ENCODE measurements at places on chromosomes 5 and 9.

DNA sequence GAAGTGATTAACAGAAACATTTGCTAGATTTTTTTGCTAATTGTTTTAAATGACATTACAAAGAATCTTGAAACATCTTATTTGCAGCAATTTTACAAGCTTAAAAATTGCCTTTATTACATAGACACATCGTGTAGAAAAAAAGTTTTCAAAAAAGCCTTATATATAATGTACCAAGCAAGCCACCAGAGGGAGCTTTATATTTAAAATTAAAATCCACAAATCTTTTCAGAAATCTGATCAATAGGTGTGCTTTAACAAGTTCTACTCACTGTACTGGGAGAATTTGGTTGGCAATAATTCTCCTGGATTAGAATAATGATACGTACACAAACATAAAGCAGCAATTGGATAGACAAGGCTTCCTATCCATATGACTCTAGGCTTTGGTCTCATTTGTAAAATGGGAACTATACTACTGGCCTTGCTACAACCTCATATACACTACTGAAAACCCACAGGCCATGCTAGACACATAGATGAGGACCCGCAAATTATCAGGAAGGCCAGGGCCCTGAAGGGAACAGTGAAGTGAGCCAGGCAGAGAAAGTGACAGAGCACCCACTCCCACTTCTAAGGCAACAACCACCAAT, 4.8 kb downstream of the PSMB7 start:
- no peak for DNase-seq

- no peak for DNase-seq
Observed at GRCh38 chr5:111353035-111353434, 128.9 kb downstream of the CAMK4 start.

DNA sequence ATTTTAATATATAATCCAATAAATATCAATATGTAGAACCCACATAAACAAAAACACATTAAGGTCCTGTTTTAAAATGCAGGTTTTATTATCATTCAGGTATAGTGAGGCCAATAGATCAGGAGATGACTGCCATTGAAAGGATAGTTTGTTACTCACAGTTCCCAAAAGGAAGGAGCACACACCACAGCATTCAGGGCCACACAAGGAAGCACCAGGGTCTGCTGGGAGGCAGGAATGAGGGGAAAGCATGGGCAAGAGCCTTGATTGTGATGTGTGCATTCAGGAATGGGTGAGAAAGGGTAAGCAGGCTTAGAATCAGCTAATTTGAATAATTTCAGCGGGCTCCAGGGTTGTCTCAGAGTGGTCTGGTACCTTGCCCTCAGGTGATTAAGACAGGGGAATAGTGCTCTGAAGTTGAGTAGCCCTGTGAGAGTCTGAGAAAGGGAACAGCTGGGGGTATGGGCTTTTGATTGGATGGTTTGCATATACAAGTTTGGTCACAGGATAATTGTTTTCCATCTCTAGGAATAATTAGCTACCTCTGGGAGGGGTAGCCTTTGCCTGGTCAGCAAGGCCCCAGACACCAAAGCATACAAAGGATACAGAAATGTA, 19.8 kb upstream of the OTULIN start:
- no peak for DNase-seq

- DNase-seq: no peak
Observed at GRCh38 chr5:135878156-135878620, 17.5 kb downstream of the IL9 start.

DNA sequence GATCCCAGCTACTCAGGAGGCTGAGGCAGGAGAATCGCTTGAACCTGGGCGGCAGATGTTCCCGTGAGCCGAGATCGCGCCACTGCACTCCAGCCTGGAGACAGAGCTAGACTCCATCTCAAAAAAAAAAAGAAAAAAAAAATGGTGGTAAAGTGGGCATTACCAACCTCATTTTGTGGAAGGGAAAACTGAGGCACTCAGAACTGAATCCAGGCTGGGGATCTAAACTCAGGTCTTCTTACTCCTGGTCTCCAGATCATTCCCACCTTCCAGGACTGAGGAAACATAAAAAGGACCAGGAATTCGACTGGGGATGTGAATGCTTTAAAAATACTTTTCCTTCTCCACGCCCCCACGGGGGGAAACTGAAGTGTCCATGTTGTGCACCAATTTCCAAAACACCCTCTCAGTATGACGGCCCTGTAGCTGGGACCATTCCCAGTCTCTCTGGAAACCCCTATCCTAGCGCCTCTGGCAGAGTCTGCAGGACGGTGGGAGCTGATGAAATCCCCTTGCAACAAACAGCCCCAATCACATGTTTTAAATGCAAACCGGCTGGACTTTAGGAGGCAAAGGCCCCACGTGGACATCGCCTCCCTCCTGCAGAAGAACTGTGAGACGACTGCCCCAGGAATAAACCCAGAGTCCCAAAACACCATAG, 8.9 kb upstream of the AKNA start:
- no peak for DNase-seq

DNA sequence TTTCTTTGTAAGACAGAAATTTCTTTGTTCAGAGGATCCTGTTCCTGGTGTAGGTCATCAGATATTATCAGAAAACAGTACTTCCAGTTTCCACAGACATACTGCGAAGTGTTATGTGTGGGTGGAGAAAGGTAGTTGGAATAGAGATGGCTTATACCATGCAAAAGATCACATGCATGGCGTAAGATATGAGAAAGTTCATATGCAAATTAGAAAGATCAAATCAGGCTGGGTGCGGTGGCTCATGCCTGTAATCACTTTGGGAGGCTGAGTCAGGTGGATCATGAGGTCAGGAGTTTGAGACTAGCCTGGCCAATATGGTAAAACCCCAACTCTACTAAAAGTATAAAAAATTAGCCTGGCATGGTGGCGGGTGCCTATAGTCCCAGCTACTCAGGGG, 65.2 kb upstream of the GLIS3 start:
- no peak for DNase-seq

DNA sequence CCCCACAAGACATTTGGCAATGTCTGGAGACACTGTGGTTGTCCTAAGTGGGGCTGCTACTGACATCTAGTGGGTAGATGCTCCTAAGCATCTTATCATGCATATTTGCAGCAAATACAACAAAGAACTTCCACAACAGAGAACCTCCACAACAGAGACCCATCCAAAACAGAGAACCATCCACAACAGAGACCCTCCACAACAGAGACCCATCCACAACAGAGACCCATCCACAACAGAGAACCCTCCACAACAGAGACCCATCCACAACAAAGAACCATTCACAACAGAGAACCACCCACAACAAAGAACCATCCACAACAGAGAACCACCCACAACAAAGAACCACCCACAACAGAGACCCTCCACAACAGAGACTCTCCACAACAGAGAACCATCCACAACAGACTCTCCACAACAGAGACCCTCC, 32.8 kb downstream of the ARPC5L start:
- peak; percentile 47 for DNase-seq

DNA sequence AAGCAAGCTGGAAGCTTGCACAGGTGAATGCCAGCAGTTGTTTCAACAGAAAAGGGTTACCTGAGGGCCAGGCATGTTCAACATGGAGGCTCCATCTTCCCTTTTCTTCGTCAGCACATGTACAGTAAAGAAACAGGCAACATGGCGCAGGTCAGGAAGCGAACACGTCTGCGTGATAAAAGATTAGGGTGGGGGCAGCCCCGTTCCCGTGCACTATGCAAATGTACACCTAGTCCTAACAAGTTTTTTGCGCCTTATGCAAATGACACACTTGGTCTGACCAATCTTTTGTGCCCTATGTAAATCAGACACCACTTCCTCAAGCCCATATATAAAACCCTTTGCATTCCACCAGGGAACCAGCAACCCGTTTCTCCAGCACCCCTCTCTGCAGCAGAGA, 452.1 kb upstream of the PTPRD start:
- no peak for DNase-seq

DNA sequence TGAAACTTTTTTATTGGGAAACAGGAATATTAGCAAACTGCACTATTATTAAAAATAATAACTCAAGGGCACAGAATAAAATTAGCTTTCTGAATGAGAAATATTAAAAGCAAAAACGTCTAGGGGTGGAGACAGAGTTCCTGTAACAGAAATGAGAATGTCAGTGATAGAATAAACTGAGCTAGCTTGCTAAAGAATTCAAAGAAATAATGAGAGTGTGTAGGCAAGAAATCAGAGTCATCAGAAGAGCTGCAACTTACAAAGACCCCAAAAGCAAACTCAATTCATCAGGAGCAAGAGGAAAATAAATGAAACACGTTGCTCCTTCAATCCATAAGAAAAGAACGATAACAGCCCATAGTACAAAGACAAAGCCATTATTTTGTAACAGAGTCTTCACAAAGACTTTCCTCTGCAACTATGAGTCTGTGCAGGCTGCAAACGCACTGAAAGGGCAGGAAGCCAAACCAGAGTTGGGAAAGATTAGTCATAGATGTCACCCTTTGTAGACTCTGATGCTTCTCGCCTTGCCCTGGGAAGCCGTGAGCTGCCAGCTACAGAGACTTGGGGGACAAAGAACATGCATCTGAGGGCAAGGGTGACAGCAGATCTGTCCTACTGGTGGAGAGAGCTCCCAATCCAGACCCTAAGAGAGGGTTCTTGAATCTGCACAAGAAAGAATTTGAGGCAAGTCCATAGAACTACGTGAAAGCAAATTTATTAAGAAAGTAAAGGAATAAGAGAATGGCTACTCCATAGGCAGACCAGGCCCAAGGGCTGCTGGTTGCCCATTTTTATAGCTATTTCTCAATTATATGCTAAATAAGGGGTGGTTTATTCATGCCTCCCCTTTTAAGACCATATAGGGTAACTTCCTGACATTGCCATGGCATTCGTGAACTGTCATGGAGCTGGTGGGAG, 40.8 kb downstream of the SHC3 start:
- DNase-seq: no peak

- no peak for DNase-seq
Observed at GRCh38 chr5:65111961-65112658, 343.4 kb downstream of the CWC27 start.

- DNase-seq: no peak
Observed at GRCh38 chr9:86975036-86975435, 27.7 kb upstream of the GAS1 start.

DNA sequence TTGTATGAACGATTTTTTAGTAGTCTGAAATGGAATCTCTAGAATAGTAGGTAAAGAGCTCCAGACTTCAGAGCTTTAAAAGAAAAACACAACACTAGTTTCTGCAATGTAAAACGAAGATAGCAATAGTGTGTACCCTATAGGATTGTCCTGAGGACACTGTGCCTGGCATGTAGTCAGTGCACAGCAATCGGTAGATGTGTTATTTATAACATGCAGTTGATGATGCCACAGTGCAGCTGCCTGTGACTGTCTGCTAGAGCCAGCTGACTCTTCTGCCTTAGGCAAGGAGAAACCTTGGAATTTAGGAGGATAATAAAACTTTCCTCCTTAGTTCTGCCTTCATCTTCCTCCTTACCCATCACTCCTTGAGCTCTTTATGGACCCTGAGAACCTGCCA, 27.7 kb upstream of the TMOD1 start:
- no peak for DNase-seq

GRCh38 chr5:172903790-172904189, 55.4 kb upstream of the RPL26L1 start:
- no peak for DNase-seq

DNA sequence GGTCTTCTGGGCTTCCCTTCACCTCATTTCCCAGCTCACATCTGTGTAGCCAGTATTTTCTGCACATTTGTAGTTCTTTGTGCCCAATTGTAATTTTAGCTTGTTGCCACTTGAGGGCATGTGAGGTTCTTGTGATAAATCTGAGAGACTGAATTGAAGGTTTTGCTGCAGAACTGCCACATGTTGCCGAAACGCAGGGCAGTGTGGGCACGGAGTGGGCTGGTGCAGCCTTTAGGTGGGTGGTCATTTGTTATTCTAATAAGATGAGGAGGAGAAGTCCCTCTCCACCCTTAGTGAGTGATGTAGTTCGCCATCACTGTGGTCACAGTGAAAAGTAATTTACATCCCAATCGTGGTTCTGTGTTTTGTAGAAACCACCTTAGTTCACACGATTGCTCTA, 21.2 kb downstream of the OTULIN start:
- peak; percentile 75 for DNase-seq

DNA sequence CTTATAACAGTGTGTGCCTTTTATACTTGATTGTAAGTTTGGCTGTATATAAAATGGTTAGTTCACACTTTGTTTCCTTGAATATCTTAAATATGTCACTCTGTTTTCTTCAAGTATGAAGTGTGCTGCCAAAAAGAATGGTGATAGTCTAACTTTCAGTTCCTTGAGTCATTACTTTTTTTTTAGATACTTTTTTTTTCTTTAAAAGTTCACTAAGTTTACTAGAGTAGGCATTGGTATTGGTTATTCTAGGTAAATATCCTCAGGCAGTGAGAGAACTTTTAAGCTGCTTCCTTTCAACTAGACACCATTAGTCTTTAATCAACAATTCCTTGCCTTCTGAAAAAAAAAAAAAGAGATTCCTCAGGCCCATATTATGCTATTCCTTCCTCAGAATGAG, 41.9 kb downstream of the SPEF2 start:
- DNase-seq: no peak

GRCh38 chr5:180334751-180335613, 18.2 kb downstream of the GFPT2 start:
- DNase-seq: no peak

GRCh38 chr9:93193388-93194220, 9.7 kb downstream of the WNK2 start:
- DNase-seq: no peak

DNA sequence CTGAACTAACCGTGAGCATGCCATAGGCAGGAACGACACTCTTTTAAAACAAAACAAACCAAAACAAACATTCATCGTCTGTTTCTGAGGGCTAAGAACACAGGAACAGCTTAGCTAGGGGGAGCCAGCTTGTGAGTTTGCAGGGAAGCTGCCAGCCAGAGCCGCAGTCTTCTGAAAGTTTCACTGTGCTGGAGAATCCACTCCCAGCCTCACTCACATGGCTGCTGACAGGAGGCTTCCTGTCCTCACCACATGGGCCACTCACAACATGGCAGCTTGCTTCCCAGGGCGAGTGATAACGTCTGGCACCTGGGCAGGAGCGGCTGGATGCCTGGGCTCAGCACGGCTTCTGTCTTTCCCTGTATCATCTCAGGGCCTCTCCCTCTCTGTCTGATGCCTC, 275.2 kb downstream of the MSX2 start:
- no peak for DNase-seq

DNA sequence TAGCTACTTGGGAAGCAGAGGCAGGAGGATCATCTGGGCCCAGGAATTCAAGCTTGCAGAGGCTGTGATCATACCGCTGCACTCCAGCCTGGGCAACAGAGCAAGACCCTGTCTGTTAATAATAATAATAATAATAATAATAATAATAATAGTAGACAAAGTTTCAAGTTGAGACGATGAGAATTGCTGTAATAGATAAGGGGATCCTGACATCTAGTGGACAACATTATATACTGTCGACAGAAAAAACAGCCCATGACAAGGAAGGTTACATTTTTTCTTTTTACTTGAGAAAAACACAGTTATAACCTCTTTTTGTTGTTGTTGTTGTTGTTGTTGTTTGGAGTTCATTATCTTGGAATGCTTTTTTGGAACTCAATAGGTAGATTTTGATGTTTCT, 35.3 kb downstream of the NDFIP1 start:
- no peak for DNase-seq

All from head of caudate nucleus (tissue), 42 donors.